Glutamatergic neuron (in vitro differentiated cells): ENCODE measurements at places on chromosomes 13 and 19. TPM values are rescaled to one million over a fixed set of nuclear protein-coding genes. Genes with fewer than 3 reads are reported as not detected.

The MYO16 gene
- total RNA-seq: 22.0 TPM

The NPAS1 gene
- 1.7 TPM for total RNA-seq

The TMEM238 gene
- total RNA-seq: 1.3 TPM

DNA sequence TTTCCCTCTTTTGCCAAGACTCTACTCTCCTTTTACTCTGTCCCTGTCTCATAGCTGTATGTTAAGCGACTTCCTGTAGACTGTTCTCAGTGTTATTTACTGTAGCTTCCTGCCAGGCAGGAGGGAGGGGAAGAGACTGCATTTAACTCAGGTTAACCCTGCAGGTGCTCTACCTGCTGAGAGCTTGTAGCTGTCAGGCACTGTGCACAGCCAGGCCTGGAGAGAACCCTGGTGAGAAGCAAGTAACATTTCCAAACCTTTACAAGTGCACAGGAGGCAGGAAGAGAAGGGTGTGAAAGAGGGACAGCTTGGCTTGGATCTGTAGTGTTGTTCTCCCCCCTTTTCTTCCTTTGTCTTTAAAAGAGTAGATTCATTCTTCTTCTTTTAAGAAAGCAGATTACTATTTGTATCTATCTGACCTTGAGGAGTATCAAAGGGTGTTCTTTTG, 167.1 kb downstream of the LMO7 start:
- DNase-seq: no peak
- H3K4me3 ChIP-seq: no peak overlapping the region
- H3K27ac ChIP-seq: no peak overlapping the region
- H3K4me1 ChIP-seq: no peaks in the 10 kb centered on the region
- no peaks in the 10 kb centered on the region for H3K27me3 ChIP-seq

DNA sequence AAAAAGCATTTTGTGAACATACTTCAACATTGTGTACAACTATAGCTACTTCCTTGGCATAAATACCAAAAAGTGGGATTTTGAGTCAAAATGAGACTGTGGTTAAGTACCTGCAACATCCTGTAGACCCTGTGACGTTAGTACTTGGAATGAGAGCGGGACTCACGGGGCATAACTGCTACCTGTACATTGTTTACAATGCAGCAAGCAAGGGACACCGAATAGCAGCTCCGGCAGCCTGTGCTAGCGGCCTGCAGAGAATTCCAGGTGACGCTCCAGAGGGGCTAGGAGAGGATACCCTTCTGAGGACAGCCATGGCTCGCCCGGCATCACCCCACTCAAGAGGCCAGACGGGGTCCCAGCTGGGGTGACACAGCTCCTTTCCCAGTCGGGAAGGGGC, 824 bp upstream of the ZNF331 start:
- H3K27ac ChIP-seq: no peak overlapping the region
- DNase-seq: no peak
- no peaks in the 10 kb centered on the region for H3K4me1 ChIP-seq
- H3K27me3 ChIP-seq: peaks cover 8% of the 10 kb centered on the region
- no peaks in the 10 kb centered on the region for H3K36me3 ChIP-seq
- peak overlapping the region; percentile 95 for H3K4me3 ChIP-seq

DNA sequence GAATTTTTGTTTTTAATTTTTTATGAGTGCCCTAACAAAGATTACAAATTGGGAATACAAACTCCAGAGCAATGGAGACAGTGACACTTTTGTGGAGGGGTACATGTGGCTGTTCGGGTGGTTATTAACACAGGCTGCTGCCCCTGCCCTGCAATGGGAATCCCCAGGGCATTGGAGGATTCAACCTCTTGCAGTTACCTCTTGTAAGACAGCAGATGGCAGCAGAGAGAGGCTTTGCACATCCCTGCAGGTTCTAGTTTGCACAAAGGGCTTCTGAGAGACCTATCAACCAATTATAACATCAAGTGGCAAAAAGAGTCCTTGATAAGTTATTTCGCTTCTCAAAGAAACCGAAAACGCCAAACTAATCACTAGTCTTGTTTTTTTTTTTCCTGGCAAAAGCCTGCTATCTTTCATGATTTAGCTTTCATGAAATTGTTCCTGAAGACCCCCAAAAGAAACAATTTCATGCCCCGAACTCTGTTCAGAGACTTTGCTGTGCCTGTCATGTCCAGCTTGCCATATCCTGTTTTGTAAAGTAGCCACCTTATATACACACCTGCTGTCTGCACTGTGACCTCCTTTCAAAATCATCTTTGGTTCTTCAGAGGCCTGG, 10.4 kb downstream of the GJB2 start:
- peaks cover 22% of the 10 kb centered on the region for H3K4me1 ChIP-seq
- no peak overlapping the region for H3K27ac ChIP-seq
- peaks cover 4% of the 10 kb centered on the region for H3K36me3 ChIP-seq
- peaks cover 8% of the 10 kb centered on the region for H3K27me3 ChIP-seq
- DNase-seq: no peak
- no peak overlapping the region for H3K4me3 ChIP-seq

DNA sequence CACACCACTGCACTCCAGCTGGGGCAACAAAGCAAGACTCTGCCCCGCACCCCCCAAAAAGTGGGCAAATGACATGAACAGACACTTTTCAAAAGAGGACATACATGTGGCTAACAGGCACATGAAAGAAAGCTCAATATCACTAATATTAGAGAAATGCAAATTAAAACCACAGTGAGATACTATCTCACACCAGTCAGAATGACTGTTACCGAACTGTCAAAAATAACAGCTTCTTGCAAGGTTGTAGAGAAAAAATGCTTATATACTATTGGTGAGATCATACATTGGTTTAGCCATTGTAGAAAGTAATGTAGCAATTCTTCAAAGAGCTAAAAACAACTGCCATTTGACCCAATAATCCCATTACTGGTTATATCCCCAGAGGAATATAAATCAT, 99.5 kb upstream of the SPATA13 start:
- H3K27ac ChIP-seq: no peak overlapping the region
- peaks cover 6% of the 10 kb centered on the region for H3K27me3 ChIP-seq
- no peak overlapping the region for H3K4me3 ChIP-seq
- no peaks in the 10 kb centered on the region for H3K36me3 ChIP-seq
- H3K4me1 ChIP-seq: peaks cover 3% of the 10 kb centered on the region

The UNC13A gene
- total RNA-seq: 79.7 TPM

The C19orf67 gene
- 0.71 TPM for total RNA-seq

The VSTM2B gene
- total RNA-seq: 16.6 TPM

- DNase-seq: no peak
- H3K4me3 ChIP-seq: no peak overlapping the region
- peaks cover 9% of the 10 kb centered on the region for H3K36me3 ChIP-seq
- H3K4me1 ChIP-seq: no peaks in the 10 kb centered on the region
- no peaks in the 10 kb centered on the region for H3K27me3 ChIP-seq
These were observed 239.7 kb upstream of the ZNF507 start for GRCh38 chr19:32105527-32106310.

The PTGER1 gene
- total RNA-seq: 2.0 TPM

DNA sequence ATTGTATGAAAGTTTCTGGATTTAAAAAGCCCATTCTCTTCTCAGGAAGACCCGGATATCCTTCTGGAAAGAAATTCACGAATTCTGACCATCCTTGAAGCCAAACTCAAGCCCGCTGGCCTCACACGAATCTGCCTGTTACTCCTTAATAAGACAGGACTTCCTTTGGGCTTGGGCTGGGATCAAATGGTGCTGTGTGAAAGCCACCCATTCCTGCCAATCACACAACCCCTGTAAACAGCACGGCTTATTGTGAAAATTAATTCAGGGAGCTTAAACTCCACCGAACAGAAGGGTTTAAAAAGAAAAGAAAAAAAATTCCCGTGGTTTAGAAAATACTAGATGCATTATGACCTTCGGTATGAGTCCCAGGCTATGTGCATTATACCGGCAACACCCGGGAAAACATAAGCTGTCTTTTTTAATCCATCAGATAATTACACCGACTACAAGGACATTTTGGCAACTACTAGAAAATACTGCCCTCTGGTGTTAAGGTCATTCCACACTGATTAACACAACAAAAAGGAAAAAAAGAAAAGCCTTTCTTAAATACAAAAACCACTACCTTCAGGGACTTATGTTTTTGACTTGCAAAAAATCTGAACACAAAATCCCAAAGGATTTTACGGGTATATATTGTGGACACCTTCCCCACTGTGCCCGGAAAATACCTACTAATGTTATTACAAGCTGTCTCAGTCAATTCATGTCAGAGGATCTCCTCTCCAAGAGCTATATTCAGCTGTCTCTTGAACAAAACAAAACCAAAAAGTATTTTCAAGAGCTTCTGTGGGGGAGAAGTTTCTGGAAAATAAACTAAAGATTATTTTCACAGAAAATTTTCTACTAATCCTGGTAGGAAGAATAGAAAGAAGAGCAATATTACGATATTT, 76.0 kb upstream of the LSM14A start:
- H3K27ac ChIP-seq: no peak overlapping the region
- H3K27me3 ChIP-seq: peaks cover 3% of the 10 kb centered on the region
- DNase-seq: no peak
- peak overlapping the region; percentile 63 for H3K4me3 ChIP-seq
- no peaks in the 10 kb centered on the region for H3K36me3 ChIP-seq

The EFNB2 gene
- total RNA-seq: 51.1 TPM

The MAP4K1 gene
- total RNA-seq: 6.3 TPM

GRCh38 chr19:45763691-45764294, 5.3 kb downstream of the SIX5 start:
- no peak overlapping the region for H3K27ac ChIP-seq
- H3K27me3 ChIP-seq: peaks cover 6% of the 10 kb centered on the region
- peaks cover 3% of the 10 kb centered on the region for H3K4me1 ChIP-seq
- no peaks in the 10 kb centered on the region for H3K36me3 ChIP-seq
- no peak for DNase-seq
